ENCODE measurements at places on chromosomes 4 and X. TPM values are rescaled to one million over a fixed set of nuclear protein-coding genes. Genes with fewer than 3 reads are reported as not detected.

DNA sequence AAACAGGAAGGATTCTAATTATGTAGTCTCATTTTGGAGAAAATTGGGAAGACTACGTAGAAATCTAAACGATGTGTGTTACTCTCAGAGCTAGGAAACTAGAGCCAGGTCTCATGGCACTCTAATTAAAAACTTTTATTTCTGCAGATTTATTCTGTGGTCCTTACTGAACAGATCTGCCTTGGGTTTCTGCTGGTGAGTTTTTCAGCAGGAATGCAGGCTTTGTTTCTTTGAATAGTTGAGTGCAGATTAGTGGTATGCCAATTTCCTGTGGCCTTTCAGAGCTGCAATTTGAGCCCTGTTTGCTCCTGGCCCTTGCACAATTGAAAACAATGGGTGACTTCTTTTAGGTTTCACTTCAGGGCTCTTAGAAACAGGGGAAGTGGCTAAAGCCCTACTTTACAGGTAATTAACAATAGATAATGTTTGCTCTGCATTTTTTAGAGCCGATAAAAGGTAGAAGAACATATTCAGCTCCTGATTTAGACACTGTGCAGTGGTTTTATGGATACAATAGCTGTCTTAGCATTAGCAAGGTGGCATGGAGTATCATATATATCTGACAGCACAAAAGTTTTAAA lies 21.8 kb downstream of the SPRY1 start:
- H3K36me3 ChIP-seq = no peaks in the 10 kb centered on the region
- DNase-seq = peak; percentile 40
- peak overlapping the region; percentile 0 for H3K27ac ChIP-seq
- no peaks in the 10 kb centered on the region for H3K27me3 ChIP-seq

- H3K27me3 ChIP-seq = no peaks in the 10 kb centered on the region
- no peaks in the 10 kb centered on the region for H3K36me3 ChIP-seq
- H3K4me1 ChIP-seq = no peaks in the 10 kb centered on the region
- no peak overlapping the region for H3K27ac ChIP-seq
These were observed 148.7 kb upstream of the RASGEF1B start for GRCh38 chr4:81620442-81620841.

DNA sequence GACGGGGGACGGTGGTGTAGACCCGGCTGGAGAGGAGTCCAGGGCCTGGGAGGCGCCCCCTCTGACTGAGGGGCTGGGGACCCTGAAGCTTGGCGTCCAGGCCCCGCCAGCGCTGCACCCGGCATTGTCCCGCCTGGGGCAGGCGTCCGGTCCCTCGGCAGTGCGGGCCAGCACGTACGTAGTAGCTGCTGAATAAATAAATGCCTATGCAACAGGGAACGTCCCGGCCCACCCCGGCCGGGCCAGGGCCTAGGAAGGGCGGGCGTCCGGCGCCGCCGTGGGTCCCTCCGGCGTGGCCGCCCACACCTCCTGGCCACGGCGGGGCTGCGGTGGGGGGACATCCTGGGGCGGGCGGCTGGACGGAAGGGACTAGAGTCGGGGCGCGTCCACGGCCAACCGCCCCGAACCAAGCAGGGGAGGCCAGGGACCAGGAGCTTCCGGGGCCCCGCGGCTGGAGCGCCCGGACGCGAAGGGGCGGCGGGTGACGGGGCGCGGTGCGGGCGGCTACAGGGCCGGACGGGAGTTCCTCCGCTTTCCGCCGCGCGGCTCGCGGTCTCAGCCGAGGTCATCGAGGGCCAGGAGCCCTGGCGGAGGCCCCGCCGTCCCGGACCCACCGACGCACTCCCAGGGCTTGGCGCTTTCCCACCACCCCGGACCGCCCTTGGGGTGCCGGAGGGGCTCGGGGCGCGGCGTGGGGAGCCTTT lies 886 bp upstream of the WWC2 start:
- peak overlapping the region; percentile 98 for H3K27ac ChIP-seq
- no peaks in the 10 kb centered on the region for H3K36me3 ChIP-seq
- peak; percentile 95 for DNase-seq
- H3K27me3 ChIP-seq = no peaks in the 10 kb centered on the region
- H3K4me3 ChIP-seq = peak overlapping the region; percentile 78
- peaks cover 24% of the 10 kb centered on the region for H3K4me1 ChIP-seq

- no peak for DNase-seq
- H3K27ac ChIP-seq = no peak overlapping the region
- H3K4me1 ChIP-seq = no peaks in the 10 kb centered on the region
- H3K4me3 ChIP-seq = no peak overlapping the region
These were observed 49.2 kb downstream of the FHIP1A start for GRCh38 chr4:151458148-151458547.

GRCh38 chr4:148265627-148266026 lies 176.6 kb downstream of the NR3C2 start:
- no peaks in the 10 kb centered on the region for H3K36me3 ChIP-seq
- H3K27me3 ChIP-seq = no peaks in the 10 kb centered on the region
- H3K4me1 ChIP-seq = no peaks in the 10 kb centered on the region
- no peak overlapping the region for H3K27ac ChIP-seq

GRCh38 chr4:40530961-40531635 lies 98.6 kb downstream of the RBM47 start:
- no peaks in the 10 kb centered on the region for H3K27me3 ChIP-seq
- no peaks in the 10 kb centered on the region for H3K36me3 ChIP-seq
- no peak overlapping the region for H3K27ac ChIP-seq
- H3K4me3 ChIP-seq = no peak overlapping the region
- no peaks in the 10 kb centered on the region for H3K4me1 ChIP-seq

DNA sequence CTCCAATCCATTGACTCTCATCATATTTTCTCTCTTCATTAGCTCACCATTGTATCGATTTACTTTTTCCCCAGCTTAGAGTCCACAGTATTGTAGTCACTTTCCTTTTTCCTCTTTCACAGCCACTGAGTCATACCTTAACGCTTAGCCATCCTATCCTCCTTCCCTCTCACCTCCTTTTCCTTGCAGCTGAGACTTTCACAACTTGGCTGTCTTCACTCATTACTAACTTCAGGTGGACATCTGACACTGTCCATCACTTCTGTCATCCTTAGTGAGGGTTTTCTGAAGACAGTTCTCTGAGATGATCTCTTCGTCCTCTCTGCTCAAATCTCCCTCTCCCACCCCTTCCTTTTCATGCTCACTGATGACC lies 70.5 kb upstream of the ESX1 start:
- no peak overlapping the region for H3K4me3 ChIP-seq
- DNase-seq = no peak
- no peaks in the 10 kb centered on the region for H3K27me3 ChIP-seq
- H3K36me3 ChIP-seq = no peaks in the 10 kb centered on the region

Gene SOD3
- total RNA-seq = 224 TPM

Gene GPR119
- total RNA-seq = not detected

- no peaks in the 10 kb centered on the region for H3K4me1 ChIP-seq
- DNase-seq = peak; percentile 51
These were observed 609 bp downstream of the REPS2 start for GRCh38 chrX:16946971-16947562.

- H3K4me3 ChIP-seq = no peak overlapping the region
- H3K27me3 ChIP-seq = no peaks in the 10 kb centered on the region
- H3K27ac ChIP-seq = no peak overlapping the region
- H3K4me1 ChIP-seq = no peaks in the 10 kb centered on the region
These were observed 735.4 kb downstream of the FSTL5 start for GRCh38 chr4:161428180-161428965.

Gene GABRG1
- total RNA-seq = not detected

Gene AFP
- 2.9 TPM for total RNA-seq

Gene FRG2
- total RNA-seq = not detected

DNA sequence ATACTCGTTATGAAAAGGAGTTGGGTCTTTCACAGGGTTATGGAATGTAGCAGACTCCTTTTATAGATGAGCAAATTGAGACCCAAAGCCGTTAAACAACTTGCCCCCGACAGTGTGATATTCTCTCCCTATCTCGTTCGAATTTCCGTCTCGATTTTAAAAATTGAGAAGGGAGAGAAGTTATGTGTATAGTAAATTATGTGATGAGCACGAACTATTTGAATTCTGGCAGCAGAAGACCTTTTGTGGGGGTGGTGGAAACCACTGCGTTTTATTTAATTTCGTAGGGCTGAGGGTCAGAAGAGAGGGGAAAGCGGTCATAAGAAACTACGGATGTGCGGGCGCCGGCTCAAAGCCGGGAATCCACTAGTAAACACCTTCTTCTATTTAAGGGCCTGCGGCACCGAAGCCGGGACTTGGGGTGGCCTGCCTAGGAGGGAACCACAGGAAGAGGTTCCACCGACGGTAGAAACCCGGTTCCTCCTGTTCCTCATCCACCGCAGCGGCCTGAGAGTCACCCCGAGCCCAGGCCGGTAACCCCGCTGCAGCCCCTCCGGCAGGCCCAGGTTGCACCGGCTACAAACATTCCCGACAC lies 1.5 kb upstream of the DDX3X start:
- H3K4me1 ChIP-seq = peaks cover 15% of the 10 kb centered on the region
- peak overlapping the region; percentile 99 for H3K27ac ChIP-seq
- no peaks in the 10 kb centered on the region for H3K36me3 ChIP-seq
- no peak for DNase-seq

GRCh38 chr4:138555584-138555983 lies 313.4 kb upstream of the SLC7A11 start:
- H3K27me3 ChIP-seq = no peaks in the 10 kb centered on the region
- DNase-seq = no peak
- H3K36me3 ChIP-seq = no peaks in the 10 kb centered on the region
- no peak overlapping the region for H3K27ac ChIP-seq

Gene DCX
- total RNA-seq = not detected

DNA sequence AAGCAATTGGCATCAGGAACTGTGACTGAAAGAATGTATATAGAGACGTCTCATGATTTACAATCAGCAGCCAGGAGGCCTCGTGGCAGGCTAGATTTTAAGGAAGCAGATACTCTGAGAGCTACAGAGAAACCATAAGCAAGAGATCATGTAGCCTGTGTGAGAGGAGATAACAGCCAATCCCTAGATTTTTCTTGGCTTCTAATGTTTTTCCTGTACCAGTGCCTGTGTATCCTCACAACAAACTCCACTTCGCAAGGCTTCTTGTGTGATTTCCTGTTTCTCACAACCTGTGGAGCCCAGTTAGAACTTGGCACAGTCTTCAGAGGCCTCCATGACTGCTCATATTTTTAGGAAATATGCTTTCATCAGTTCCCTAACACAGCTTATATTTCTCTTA lies 147.9 kb downstream of the PTCHD1 start:
- H3K27me3 ChIP-seq = no peaks in the 10 kb centered on the region
- H3K4me3 ChIP-seq = no peak overlapping the region
- H3K4me1 ChIP-seq = no peaks in the 10 kb centered on the region

DNA sequence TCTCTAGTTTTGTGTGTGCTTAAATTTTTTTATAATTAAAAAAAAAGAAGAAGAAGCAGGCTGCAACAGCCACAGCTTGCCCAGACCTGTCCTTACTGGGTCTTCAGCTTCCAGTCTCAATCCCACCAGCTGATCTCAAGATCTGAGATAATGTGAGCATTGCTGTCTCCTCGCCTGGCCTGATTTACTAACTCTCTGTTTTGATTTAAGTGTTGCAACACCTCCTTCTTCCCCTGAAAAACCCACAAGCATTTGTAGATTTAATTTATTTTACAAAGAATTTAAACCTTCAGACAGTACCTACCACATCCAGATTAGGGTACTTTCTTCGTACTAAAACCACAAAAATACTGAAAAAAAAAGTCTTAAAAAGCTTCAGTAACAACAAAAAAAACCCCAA lies 38.0 kb downstream of the FAM241A start:
- no peaks in the 10 kb centered on the region for H3K27me3 ChIP-seq
- DNase-seq = no peak
- H3K4me1 ChIP-seq = no peaks in the 10 kb centered on the region

DNA sequence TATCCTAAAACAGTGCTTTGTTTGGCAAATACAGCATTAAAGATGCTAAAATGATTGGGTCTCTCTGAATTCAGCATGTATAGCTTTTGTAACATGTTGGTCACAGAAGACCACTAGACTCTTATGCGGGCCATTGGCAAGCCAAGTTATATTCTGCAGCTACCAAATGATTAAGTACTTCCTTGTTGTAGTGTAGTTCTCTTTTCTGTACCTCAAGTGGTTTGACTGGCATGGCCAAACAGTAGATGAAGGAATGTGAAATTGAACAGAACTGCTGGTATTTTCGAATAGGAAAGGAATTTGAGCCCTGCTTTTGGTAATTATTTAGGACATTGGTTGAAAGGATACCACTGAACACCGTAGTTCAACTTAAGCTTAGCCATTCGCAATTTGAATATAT lies 193.9 kb upstream of the GPC4 start:
- H3K27ac ChIP-seq = no peak overlapping the region
- H3K36me3 ChIP-seq = no peaks in the 10 kb centered on the region
- H3K27me3 ChIP-seq = no peaks in the 10 kb centered on the region
- H3K4me1 ChIP-seq = no peaks in the 10 kb centered on the region
- H3K4me3 ChIP-seq = no peak overlapping the region

DNA sequence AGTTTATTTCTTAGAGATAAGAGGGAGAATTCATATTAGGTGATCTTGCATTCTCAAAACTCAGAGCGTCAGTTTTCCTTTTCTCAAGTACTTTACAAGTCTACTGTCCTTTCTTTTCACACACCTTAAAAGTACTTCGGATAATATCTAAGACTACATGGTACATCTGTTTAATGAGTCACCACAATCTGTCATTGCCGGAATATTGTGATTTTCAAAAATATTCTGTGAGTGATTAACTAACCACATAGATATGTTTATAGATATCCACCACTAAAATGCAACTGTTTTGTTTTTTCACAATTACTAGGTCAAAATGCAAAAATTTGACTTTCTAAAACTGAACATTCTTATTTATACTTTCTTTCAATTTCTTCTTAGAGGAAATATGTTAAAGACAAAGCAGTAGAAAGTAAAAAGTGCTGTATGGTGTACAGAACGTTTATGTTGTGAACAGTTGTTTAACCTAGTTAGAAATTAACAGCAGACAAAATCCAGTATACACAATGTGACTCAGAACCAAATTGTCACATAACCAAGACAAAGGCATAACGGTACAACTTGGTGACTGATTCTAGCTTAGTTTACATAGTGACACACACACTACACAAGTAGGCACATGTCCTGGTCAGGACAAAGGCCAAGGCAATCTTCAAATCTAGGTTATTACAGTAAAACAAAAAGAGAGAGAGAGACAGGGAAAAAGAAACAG lies 482.9 kb downstream of the NAF1 start:
- H3K4me1 ChIP-seq = no peaks in the 10 kb centered on the region
- no peaks in the 10 kb centered on the region for H3K27me3 ChIP-seq
- no peak overlapping the region for H3K27ac ChIP-seq
- DNase-seq = no peak

DNA sequence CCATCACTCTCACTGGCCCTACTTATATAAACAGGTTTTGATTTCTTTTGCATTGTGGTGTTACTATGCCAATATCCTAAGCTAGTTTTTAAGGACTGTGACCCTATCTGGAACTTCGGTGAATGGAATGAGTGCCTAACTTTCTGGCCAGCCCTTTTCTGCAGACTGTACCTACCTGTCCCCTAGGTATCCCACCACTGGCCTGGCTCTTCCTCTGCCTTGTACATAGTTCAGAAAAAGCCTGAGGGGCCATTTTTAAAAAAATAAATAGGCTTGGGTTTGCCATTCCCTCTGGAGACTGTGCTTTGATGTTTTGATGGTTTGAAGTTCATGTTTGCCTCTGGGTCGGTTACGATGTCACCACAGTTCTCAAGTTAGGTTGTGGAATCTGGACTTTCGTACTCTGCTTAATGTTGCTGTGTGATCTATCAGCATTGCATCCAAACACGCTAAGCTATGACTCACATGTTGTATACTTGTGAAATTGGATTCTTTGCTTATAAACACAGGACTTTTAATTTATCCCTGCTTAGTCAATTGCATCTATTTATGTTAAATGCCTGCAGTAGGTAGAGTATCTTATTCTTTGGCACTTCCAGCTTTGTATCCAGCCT lies 182.0 kb downstream of the ANKRD50 start:
- DNase-seq = no peak
- no peaks in the 10 kb centered on the region for H3K36me3 ChIP-seq
- no peak overlapping the region for H3K27ac ChIP-seq
- H3K4me3 ChIP-seq = no peak overlapping the region
- H3K27me3 ChIP-seq = no peaks in the 10 kb centered on the region
- no peaks in the 10 kb centered on the region for H3K4me1 ChIP-seq
